Neural progenitor cell (in vitro differentiated cells): ENCODE measurements at places on chromosomes 1 and 21. TPM values are rescaled to one million over a fixed set of nuclear protein-coding genes. Genes with fewer than 3 reads are reported as not detected.

The SPOCD1 gene
- 1.4 and 3.1 TPM in 2 replicates for total RNA-seq

The NIT1 gene
- 39.5 and 46.3 TPM in 2 replicates for total RNA-seq

The AADACL3 gene
- not detected in 2 replicates for total RNA-seq

The TAS1R1 gene
- total RNA-seq: not detected in 2 replicates

The BATF3 gene
- total RNA-seq: 0.53 TPM in 1 of 2 replicates, not detected in the other

The PRKAA2 gene
- 16.9 and 25.8 TPM in 2 replicates for total RNA-seq

The OR2L13 gene
- total RNA-seq: not detected in 2 replicates

The TIE1 gene
- 0.21 and 0.25 TPM in 2 replicates for total RNA-seq

The PALMD gene
- total RNA-seq: not detected in 2 replicates

The LCK gene
- 0.32 and 0.77 TPM in 2 replicates for total RNA-seq

The PRRX1 gene
- 0.09 and 0.19 TPM in 2 replicates for total RNA-seq

The ENTREP3 gene
- total RNA-seq: 4.8 and 14.9 TPM in 2 replicates

The LAMB3 gene
- 0.19 TPM in 1 of 2 replicates, not detected in the other for total RNA-seq

The PMVK gene
- total RNA-seq: 4.3 and 12.7 TPM in 2 replicates

The CD1B gene
- total RNA-seq: not detected in 2 replicates

The TTC34 gene
- 0.09 and 0.87 TPM in 2 replicates for total RNA-seq

The CLCA4 gene
- total RNA-seq: not detected in 2 replicates

The SMCP gene
- not detected in 2 replicates for total RNA-seq

The RNU1-4 gene
- under 0.01 TPM in 2 replicates for total RNA-seq

The FOXD3 gene
- 0.06 and 0.37 TPM in 2 replicates for total RNA-seq

The FPGT gene
- 12.9 and 17.2 TPM in 2 replicates for total RNA-seq
